ENCODE measurements at places on chromosomes 13 and 19. TPM values are rescaled to one million over a fixed set of nuclear protein-coding genes. Genes with fewer than 3 reads are reported as not detected.

- DNase-seq, result no peak
Measured at GRCh38 chr13:47801555-47801954, 199.5 kb downstream of the SUCLA2 start.

GRCh38 chr19:48390188-48391099 lies 907 bp downstream of the KDELR1 start:
- DNase-seq, result peak; percentile 36

DNA sequence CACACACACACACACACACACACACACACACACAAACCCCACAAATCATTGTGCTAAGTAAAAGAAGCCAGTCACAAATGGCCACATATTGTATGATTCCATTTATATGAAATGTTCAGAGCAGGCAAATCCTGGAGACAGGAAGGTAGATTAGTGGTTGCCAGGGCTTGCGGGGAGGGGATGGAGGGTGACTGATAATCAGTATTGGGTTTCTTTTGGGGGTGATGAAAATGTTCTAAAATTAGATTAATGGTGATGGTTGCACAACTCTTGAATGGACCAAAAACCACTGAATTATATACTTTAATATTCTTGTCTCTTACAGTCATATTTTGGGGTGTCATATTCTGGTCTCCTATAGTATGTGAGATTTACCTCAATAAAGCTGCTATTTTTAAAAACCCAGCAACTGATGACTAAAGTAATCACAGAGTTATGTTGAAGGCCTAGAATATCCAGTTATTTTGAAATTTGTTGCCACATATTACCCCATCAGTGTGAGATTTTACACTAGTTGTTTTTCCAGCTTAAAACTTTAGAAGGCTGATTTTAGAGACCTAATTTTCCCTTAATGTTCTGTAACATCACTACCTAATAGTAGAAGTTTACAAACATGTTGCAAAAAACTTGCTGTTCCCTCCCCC lies 20.3 kb downstream of the FLT1 start:
- no peak for DNase-seq

DNA sequence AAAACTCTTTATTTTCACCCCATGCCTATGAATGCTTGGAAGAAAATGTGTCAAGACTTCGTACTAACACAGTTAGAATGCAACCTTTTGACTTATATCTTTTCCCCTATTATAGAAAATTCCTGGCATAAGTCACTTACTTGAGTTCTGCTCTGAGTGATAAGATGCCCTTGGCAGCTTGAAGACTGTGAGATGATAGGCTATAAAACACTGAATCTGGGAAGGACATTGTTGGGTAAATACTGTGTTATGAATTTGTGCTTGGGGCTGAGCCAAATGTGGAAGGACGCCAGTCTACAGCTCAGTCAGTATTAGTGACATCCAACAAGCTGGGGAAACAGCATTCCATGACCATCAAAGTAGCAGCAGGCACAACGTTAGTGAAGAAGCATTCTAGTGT lies 368.0 kb upstream of the SGCG start:
- no peak for DNase-seq

DNA sequence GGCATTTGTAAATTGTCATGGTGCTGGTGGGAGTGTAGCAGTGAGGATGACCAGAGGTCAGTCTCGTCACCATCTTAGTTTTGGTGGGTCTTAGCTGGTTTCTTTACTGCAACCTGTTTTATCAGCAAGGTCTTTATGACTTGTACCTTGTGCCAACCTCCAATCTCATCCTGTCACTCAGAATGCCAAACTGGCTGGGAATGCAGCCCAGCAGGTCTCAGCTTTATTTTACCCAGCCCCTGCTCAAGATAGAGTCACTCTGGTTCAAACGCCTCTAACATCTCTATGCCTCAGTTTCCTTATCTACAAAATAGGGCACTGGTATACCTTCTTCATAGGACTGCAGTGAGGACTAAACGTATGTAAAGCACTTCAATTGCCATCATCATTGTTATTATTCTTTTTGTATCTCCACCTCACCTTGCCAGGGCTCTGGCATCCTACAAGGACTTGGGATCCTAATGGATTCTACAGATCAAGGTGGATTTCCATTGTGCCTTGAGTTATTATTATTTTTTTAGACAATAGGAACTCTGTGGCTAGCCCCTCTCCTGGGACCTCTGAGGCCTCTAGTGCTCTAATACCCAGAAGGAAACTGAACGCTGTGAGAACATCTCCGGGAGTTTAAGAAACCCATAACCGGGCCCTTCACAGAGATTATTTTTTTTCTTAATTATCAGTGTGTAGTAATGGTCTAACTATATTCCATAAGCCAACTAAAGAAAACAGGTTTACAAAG lies 69.0 kb upstream of the RGCC start:
- DNase-seq, result no peak

- no peak for DNase-seq
Measured at GRCh38 chr13:32035716-32036115, 4.1 kb downstream of the FRY start.

- DNase-seq, result no peak
Measured at GRCh38 chr13:76330761-76331160, 555.4 kb downstream of the KCTD12 start.

GRCh38 chr13:26961890-26962615 lies 201.5 kb upstream of the GPR12 start:
- no peak for DNase-seq

- no peak for DNase-seq
Measured at GRCh38 chr19:10888421-10888866, 17.1 kb downstream of the CARM1 start.

DNA sequence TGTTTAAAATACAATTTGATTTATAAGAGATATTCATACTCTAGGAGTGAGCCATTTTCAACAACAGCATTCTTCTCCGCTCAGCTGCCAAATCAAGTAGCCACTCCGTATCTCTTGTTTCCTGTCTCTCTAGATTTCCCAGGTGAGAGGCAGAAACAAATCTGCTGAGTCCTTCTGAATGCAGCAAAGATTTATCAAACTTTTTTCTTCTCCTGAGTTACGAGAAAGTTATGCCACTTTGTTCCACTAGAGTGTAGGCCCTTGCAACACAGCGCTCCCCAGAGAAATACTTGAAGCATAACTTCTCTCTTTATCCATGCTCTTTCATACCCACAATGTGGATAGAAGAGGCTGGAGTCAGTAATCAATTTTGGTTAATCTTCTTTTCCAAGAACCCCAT lies 1960.8 kb downstream of the OLFM4 start:
- no peak for DNase-seq

- DNase-seq, result no peak
Measured at GRCh38 chr13:98173431-98174152, 3.5 kb downstream of the RNF113B start.

DNA sequence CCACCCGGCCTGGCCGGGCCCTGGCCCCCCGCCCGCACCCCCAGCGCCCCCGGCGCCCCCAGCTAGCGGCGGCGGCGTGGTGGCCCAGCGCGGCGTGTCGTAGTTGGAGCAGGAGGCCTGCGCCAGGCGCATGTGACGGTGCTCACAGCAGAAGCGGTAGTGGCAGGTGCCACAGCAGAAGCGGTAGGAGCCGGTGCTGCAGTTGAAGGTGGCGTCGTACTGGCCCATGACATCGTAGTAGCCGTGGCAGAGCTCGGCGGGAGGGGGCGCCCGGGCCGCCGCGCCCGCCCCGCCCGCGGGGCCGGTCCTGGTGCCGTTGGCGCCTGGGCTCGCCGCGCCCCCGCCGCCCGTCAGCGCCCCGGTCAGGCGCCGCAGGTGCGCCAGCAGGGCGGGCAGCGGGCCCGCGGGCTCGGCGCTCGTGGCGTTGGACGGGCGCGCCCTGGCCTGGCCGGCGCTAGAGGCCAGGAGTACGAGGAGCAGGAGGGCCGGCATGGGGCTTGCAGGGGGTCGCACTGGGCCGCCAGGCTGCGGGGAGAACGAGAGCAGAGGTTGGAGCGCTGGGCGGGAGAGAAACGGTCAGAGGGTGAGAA lies 633 bp downstream of the SHISA7 start:
- DNase-seq, result no peak

DNA sequence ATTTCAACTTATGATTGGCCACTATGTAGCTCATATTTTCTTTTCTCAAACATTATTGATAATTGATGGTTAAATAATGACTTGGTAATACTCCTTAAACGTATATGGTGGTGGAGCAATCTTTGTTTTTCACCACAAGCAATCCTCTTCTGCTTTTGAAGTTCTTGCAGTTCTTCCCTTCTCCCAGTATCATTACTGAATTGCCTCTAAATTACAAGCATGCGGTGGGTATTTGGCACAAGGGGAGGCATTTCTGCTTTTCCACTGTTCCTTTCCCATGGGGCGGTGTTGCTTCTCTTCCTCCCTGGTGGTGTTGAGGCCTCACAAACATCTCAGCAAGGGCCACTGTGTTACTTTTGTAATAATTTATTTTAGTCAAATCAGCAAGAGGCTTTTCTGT lies 234.4 kb upstream of the RXFP2 start:
- DNase-seq, result no peak

Gene SCGB2B2
- 0.16 TPM for total RNA-seq

Gene CGB1
- total RNA-seq, result not detected

Gene TTC9B
- 59.0 TPM for total RNA-seq

Gene MIDN
- total RNA-seq, result 15.3 TPM

Gene PLA2G4C
- 9.7 TPM for total RNA-seq

Gene OR7D2
- total RNA-seq, result not detected
